Stimulated activated CD8-positive, alpha-beta memory T cell treated with anti-CD3 and anti-CD28 coated beads, Interleukin-4, amount 100 ng/mL, for 48 hours (primary cell): ENCODE measurements at places on chromosomes 12 and 14.

- no peak for DNase-seq
These were observed 14.9 kb downstream of the LEMD3 start for GRCh38 chr12:65184176-65184857.

- no peak for DNase-seq
These were observed 143.1 kb upstream of the MYL2 start for GRCh38 chr12:111063295-111064026.

DNA sequence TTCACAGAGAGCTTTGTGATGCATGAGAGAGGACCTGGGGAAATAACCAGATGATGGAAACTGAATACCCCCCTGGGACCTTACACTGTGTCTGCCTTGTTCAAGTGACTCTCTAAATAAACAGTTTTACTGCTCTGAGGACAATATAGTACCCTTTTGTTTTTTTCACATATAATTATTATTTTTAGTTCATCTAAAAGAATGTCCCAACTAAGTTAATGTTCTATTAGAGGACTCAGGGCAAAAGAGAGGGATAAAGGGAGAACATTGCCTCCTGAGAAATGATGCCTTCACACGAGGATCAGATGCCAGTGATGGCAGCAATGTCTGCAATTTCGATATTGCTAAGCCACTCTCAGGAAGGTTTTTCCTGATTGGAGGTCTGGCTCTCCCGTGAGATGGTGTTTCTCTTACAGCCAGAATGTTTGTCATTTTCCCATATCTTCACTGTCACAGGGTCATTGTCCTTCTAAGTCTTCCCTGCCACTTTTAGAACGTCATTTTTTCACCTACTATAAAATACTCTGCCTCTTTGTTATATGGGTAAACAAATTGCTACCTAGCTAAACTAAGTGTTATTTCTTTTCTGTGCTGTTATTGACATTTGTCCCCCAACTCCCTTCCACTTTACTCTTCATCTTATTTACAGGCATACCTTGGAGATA, 201.6 kb downstream of the RAD51B start:
- DNase-seq = no peak

DNA sequence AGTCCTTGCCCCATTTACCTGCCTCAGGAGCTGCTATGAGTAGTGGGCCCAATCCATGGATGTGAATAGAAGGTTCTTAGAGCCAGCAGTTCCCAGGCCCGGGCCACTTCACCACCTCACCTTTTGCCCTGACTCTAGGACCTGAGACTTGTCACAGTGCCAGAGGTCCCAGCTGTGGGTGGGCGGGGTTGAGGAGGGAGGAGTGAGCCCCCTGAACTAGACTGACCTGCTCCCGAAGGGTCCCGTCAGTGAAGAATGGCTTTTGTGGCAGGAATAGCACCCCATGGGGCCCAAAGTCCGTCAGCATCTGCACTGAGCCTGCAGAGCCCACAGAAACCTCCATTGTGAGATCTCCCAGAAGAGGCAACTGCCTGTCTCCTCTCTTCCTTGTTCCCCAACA, 12.9 kb downstream of the ABCD4 start:
- no peak for DNase-seq

- DNase-seq = no peak
These were observed 35.1 kb downstream of the SNAPC1 start for GRCh38 chr14:61797309-61797708.

- no peak for DNase-seq
These were observed 16.6 kb downstream of the SMUG1 start for GRCh38 chr12:54172168-54172567.

GRCh38 chr14:103317251-103317650, 16.8 kb upstream of the EIF5 start:
- no peak for DNase-seq

GRCh38 chr12:132413931-132414588, 75.9 kb upstream of the FBRSL1 start:
- peak; percentile 52 for DNase-seq

DNA sequence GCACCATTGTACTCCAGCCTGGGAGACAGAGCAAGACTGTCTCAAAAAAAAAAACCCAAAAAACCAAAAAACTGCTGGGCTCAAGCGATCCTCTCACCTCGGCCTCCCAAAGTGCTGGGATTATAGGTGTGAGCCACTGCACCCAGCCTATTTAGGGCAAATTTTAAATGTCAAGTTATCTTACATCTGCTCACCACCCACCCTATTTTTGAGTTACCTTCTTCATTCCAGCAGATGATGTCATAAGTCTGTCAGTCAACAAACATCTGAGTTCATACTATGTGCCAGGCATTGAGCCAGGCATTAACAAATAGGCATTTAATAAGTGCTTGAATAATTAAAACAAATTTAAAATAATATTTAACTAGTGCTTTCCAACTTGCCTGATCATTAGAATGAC, 21.5 kb downstream of the BATF start:
- no peak for DNase-seq

- peak; percentile 46 for DNase-seq
These were observed at the start of gene IRAK3 for GRCh38 chr12:66188584-66189485. IRAK3 (plus strand) TSS chr12:66189214; CDS start chr12:66189300, 86 bp downstream.

DNA sequence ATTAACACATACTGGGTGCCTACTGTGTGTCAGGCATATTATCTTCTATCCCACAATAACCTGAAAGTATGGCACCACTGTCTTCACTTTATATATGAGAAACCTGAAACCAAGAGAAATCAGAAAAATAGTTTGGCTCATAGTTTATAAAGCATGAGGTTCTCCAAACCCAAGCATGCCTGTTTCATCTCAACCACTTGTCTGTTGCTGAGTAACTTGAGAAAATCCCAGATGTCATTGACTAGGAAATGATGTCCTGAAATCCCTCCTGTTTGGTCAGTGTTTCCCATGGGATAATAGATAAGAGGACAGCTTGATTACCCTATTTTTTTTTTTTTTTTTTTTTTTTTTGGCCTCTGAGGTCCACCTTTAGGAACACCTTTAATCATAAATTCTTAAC, 2.6 kb upstream of the IFNG-AS1 start:
- no peak for DNase-seq

- DNase-seq = peak; percentile 65
These were observed 759 bp downstream of the NFYB start for GRCh38 chr12:104137001-104137901.

DNA sequence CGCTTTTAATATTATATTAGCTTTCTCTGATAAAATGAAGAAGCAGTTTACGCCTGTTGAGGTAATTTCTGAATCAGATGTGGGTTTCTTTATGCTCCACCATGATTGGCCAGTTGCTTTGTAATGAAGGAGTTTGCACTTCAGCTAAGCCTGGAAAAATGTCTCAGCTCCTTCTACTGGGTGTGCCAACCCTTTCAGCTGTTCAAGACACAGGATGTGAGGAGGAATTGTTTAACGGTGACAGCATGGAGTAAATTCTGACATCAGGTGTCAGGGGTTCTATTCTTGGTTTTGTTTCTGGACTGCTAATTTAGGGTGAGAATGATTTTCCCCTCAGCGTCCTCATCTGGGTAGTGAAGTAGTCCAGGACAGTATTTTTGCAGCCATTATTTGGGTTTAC, 43.5 kb downstream of the FLRT2 start:
- DNase-seq = no peak

GRCh38 chr12:122308811-122309210, 42.5 kb upstream of the VPS33A start:
- no peak for DNase-seq

DNA sequence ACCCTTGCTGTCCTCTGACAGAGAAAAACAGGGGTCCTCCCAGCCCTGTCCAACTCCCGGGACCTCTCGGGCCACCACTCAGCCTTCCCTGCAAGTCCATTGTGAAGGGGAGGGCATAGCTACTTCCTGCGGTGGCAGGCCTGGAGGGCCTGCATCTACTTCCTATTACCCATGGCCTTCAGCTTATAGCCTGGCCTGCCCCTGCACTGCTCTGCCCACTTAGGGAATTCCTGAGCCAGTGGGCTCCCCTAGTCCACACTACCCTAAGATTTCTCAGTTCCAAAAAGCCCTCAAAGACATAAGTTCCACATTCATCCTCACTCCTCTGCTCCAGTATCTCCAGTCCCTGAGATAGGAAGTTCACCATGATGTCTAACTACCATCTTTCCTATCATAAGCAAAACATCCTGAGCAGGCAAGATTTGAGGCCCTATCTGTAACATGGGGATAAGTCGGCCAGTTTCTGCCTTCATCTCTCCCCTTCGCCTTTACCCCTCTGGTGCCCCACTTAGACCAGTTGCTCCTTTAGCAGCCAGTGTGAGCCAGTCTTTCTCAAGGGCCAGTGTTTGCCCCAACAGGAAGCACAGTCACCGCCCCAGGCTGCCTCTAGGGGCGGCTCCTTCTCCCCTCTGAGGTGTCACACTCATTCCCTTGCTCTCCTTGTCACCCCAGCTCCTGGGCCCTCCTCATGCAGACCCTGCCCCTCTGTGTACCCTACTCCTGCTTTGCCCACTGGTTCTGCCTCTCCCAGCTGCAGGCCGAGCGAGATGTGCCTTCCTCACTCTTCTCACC, 10.9 kb downstream of the HDAC7 start:
- peak; percentile 73 for DNase-seq

DNA sequence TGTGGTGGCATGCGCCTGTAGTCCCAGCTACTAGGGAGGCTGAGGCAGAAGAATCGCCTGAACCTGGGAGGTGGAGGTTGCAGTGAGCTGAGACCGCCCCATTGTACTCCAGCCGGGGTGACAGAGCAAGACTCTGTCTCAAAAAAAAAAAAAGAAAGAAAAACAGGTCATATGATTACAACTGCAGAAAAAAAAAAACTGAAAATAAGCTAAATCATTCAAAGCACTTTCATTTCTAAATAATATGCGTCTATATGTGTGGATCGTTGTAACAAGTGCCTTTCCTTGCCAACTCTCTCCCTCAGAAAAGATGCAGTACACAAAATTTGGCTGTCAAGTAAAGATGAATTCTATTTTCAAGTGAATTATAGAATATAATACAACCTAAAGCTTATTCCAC, 42.4 kb downstream of the ATXN2 start:
- DNase-seq = no peak

DNA sequence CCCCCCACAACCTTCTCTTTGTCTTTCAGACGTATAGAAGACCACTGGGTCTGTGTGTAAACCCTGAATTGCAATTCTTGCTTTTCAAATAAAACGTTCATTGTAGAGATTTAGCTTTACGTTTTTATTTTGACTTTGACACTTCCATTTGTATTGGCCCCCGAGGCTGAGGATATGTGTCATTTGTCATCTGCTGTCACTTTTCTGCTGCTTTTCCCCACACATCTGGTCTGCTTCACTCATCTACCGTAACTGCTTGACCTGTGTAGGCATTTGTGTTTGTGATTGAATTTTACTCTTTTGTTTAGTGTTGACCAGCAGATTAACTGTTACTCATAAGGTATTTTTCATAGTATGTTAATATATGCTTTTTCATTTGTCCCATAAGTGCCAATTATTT, 157.2 kb upstream of the SYT10 start:
- no peak for DNase-seq
